M059J (cell line): ENCODE measurements at places on chromosomes 4 and X.

- no peak for DNase-seq
Observed at GRCh38 chr4:48065587-48066052, 49.0 kb downstream of the NIPAL1 start.

DNA sequence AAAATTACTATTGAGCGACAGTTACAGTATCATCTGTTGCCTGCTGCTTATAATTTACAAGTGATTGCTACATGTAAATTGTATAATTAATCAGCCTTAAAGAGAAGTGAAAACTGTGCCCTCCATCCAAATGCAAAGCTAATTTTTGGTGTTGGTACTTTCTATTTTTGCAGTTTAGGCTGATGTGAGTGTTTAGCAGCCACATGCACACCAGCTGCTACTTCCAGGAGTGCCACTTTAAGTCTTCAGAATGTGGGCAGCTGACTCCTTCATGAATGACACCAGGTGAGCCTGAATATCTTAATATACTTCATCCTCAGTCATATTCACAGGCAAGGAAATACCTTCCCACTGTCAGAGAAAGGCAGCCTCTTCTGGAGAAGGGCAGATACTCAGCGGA lies 149.8 kb upstream of the RASGEF1B start:
- no peak for DNase-seq

GRCh38 chr4:108030332-108030731 lies 40.6 kb downstream of the HADH start:
- peak; percentile 17 for DNase-seq

GRCh38 chr4:5972571-5972970 lies 45.7 kb downstream of the C4orf50 start:
- DNase-seq: no peak

DNA sequence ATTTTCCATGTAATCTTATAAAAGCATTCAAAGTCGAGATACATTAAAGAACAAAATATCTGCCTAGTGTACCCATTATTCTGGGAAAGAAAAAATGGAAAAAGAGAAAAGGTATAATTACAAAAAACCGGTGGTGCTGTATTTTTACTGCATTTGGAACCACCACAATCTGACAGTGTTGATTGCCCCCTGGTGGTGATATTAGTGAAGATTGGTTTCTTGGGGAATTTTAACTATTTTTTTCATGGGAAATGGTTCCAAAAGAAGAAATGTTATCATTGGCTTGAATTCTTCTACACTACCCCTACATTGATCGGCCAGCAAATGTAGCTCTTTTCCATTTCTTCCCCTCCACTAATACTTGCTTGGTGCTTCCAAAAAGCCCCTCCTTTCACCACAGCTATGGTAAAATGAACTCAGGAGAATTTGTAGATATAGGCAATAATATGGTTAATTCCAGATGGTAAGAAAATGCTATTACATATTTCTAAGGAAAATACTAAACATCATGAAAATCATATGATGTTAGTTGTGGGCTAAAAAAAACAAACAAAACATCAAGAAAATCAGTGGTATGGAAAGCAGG lies 50.0 kb downstream of the COX18 start:
- peak; percentile 38 for DNase-seq

DNA sequence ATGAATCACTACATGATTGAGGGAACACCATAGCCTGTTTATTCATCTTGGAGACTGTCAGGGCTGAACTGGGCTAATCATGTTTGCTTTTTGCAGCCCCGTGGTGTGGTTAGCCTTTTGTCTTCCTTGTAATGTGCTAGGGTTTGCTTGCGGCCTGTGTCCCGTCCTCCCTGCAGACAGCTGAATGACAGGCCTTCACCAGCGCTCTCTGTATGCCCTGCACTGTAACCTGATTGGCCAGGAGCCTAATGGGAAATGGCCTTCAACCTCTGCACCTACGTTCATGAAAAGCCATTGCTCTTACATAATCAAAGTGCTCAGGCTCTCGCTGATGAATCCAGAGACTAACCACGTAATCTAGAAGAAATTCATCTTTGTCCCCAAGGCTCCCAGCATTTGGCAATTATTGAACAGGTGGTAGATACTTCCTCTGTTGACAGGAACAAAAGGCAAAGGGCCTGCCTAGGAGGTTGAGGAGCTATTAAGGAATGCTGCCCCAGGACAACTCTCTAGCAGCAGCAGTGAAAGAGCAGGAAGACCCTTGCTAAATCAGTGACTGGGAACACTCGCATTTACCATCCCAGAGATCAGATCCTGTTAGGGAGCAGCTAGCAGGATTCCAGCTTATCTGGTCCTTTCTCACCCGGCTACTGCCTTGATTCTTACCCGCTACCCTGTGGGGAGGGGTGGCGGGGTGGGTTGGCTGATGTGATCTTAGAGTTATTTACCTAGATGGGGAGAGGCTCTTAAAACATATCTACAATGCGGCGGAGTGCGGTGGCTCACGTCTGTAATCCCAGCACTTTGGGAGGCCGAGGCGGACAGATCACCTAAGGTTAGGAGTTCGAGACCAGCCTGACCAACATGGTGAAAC lies 42.3 kb upstream of the FAT1 start:
- DNase-seq: peak; percentile 62
